Smooth muscle cell of the brain vasculature (primary cell): ENCODE measurements at places on chromosomes 2 and 18.

GRCh38 chr18:58988600-58988999 is 123.9 kb downstream of the ZNF532 start:
- DNase-seq: no peak

GRCh38 chr2:206716623-206717022 is 1.6 kb downstream of the DYTN start:
- no peak for DNase-seq

GRCh38 chr18:38900031-38900430 is 1334.4 kb upstream of the CELF4 start:
- DNase-seq: no peak

DNA sequence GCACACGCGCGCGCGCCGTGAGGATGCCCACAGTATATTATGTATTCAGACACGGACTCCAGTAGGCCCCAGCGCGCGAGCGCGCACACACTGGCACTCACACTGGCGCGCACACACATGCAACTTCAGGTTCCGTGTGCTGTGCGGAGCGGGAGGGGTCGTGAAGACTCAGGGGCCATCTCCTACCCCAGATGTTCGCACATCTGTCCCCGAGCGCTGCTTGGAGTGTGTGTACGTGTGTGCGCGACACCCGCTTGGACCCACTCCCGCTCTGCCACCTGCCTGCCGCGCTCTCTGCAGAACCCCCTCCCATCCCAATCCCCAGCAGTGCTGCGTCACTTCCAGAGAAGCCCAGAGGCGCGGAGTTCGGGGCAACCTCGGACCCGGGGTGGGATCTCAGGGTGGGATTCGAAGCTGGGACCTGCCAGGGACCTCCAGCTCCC is 2.6 kb downstream of the NRP2 start:
- no peak for DNase-seq

- no peak for DNase-seq
Measured at GRCh38 chr2:147631294-147631693, 213.5 kb upstream of the ACVR2A start.

- no peak for DNase-seq
Measured at GRCh38 chr2:134582547-134582899, 136.3 kb downstream of the TMEM163 start.

DNA sequence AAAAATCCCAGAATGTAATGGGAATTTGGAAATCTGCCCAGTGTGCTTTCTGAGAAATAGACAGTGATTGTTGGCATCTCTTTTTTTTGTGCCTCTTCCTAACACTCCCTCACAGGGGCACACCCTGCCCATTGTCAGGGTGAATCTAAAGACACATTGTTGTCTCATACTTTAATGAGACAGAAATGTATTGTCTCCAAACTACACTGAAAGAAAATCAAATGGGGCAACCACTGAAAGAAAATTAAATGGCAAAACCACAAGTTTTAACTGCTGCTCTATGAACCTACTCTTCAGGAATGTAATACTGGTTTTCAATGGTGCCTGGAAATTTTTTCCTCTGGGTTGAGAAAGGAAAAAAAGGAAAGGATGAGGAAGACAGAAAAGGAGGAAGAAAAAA is 43.2 kb upstream of the GLS start:
- DNase-seq: no peak

GRCh38 chr18:24677011-24677410 is 216.6 kb downstream of the HRH4 start:
- DNase-seq: no peak

GRCh38 chr2:29162204-29162928 is 47.2 kb downstream of the CLIP4 start:
- DNase-seq: no peak

GRCh38 chr2:233353101-233353768 is 1.1 kb upstream of the DGKD start:
- no peak for DNase-seq

DNA sequence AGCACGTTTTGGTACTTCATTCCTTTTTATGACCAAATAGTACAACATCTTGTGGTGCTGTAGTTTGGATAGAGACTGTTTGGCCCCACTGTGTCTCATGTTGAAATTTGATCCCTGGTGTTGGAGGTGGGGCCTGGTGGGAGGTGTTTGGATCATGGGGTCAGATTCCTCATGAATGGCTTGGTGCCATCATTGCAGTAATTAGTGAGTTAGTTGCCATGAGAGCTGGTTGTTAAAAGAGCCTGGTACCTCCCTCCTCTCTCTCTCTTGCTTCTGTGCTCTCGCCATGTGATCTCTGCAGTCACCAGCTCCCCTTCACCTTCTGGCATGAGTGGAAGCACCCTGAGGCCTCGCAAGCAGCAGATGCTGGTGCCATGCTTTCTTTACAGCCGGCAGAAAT is 50.9 kb downstream of the NCAPH start:
- DNase-seq: no peak

DNA sequence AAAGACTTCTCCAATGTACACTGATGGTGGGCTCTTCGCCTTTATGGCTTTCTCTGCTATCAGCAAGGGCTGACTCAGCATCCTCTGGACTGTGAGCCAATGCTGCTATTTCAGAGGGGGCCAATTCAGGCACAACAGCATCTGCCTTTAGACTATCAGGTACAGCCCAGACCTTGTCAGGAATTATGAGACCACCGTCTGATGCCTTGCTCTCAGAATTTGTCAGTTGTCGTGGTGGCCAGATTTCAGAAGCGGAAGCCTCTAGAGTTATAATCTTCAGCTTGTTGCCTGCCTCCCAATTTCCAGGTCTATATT is 92.7 kb downstream of the ALPK2 start:
- no peak for DNase-seq

GRCh38 chr2:84830095-84830494 is 50.8 kb downstream of the TRABD2A start:
- DNase-seq: no peak

DNA sequence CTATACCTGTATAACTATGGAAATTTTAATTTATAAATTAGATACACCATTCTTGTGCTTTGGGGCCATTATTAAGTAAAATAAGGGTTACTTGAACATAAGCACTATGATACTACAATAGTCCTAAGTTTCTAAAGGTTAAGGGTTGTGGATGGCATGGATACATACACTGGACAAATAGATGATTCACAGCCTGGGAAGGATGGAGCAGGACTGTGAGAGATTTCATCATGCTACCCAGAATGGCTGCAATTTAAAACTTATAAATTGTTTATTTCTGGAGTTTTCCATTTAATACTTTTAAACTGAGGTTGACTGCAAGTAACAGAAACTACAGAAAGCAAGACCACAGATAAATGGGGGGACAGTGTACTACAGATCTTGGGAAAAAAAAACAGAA is 295.8 kb upstream of the ZNF804A start:
- no peak for DNase-seq

GRCh38 chr2:222264791-222265320 is 33.9 kb downstream of the PAX3 start:
- DNase-seq: no peak

DNA sequence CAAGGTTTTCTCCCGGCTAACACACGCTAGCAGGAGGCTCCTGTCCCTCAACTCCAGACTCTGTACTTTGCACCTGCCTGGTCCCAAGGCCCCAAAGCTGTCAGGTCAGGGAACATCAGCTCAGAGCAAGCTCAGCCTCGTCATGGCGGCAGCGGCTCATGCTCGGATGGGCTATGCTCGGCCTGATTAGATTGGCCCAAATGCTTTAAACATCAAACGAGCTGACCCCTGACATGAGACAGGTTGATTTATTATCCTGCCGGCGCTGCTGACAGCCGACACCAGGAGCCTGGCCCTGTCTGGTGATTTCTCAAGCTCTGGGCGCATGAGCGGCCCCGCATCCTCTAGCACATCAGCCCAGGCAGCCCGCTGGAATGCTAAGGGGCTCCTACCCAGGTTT is 436.4 kb downstream of the EIPR1 start:
- DNase-seq: no peak

DNA sequence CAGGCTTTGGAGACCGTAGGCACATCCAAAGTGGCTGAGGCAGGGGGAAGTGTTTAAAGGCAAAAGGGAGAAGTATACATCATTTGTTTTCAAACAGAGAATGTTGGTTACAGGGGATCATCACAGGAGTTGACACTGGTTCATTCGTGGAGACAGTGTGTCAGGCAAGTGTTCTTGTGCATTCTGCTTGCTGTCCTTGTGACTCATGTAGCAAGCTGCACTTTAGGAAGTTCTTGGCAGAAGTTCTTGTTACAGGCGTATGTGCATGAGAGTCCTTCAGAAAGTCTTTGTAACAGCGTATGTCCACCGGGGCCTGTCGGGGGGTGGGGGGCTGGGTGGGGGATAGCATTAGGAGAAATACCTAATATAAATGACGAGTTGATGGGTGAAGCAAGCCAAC is 36.5 kb upstream of the B4GALT6 start:
- DNase-seq: no peak

GRCh38 chr2:74314107-74314506 is 29.1 kb downstream of the SLC4A5 start:
- no peak for DNase-seq

DNA sequence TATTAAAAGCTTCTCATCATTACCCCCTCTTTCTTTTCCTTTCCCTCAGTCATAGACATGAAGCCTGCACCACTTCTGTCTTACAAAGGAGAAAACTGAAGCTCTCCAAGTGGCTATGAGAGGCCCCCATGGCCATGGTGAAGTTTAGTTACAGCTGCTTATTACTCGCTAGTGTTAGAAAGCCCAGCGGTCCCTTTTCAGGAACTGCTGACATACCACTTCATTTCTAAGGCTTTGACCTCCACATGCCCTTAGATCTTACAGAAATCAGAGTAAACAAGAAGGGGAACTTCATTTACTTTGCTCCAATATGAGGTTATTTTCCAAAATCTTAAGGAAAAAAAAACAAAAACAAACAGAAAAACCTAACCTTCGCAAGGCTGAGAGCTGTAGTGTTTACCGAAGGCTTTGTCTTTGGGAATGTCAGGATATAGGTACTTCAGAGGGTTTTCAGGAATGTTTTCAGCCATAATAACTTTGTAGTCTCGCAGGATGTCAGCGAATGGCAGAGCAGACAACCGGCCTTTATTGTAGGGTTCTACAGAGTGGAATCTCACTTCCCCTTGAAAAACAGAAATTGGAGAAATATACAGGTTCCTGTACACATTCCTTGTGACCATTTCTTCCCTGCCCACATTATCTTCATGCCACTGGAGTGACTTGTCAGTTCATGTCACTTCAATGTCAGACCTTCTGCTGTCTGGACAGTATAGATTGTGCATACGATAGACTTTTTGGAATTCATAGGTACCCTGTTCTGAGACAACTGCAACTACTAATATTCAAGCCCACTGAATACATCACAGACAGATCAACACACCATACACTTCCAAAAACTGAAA is 18.8 kb upstream of the STAT1 start:
- no peak for DNase-seq

GRCh38 chr2:217585362-217585761 is 417.4 kb downstream of the TNS1 start:
- no peak for DNase-seq

DNA sequence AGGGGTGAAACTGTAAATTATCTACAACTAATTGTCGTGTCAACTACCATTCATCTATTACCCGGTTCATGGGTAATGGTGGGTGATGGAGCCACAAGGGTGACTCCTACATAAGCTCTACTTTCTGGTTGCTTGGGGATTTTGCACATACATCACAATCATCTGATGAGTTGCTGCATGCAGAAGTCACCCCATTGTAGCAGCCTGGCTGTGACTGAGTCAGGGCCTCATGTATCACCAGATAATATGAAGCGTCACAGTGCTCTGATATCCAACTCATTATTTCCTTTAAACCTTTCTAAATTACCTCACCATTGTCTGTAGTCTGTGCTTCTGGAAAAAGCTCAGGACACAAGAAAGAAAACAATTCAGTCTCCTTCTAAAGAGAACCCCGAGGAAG is 32.4 kb upstream of the GORASP2 start:
- DNase-seq: no peak

DNA sequence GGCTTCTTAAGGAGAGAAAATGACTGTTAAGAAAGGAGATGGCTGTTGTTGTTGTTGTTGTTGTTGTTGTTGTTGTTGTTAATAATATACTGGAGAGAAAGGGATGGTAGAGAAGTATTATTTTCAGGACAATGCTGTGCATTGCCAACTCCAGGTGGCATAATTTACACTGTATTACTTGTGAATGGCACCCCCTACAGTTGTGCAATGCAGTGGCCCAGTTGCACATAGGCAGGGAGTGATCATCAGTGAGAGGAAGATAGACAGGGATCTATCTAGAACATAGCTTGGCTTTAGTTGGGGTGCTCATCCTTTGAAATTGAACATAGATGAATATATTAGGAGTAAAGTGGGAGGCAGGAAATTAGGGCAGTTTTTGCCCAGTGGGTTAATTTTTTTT is 47.2 kb upstream of the TMEM163 start:
- DNase-seq: no peak

- no peak for DNase-seq
Measured at GRCh38 chr2:31372097-31372496, 42.4 kb downstream of the XDH start.

DNA sequence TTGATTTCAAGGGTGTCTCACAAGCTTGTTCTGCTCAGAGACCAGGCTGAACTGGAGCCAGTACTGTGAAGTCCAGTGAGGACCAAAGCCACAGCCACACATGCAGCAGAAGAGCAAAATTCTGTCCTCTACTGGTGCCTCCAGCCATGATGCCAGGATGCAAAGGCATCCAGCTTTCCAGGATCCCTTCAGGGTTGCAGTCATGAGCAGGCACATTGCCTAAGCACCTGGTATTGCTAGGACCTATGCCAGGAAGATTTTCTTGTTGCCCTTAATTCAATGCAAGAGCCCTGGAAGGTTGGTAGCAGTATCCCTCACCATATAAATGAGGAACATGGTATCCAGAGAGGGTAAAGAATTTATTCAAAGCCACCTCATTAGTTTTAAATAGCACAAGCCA is 78.9 kb upstream of the CYRIA start:
- DNase-seq: no peak

DNA sequence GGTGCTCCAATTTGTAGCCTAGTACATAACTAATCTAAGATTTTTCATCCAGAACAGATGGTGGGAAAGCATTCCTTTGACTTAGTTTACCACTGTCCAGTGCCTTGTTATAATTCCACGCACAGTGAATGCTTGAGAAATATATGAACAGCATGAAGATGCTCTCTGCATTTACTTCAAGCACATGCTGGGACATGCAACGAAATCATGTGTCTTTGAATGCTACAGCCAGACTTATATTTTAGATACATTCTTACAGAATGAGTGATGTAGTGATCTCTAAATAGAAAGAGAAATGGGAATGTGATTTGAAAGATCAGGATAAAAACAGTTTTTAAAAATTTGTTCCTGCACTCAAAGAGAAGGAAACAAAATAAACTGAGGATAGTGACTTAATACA is 398.3 kb downstream of the FBXO15 start:
- no peak for DNase-seq

DNA sequence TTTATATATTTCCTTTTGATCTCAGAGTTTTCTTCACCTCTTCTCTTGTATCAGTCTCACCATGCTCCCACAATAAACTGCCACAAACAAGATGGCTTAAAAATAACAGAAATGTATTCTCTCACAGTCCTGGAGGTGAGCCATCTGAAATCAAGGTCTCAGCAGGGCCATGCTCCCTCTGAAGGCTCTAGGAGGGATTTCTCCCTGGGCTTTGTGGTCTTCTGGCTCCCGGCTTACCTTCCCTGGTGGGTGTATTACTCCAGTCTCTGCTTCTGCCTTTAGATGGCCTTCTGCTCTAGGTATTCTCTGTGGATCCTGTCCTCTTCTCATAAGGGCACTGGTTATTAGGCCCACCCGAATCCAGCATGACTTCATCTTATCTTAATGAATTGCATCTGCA is 994.7 kb upstream of the POU3F3 start:
- no peak for DNase-seq

- DNase-seq: peak; percentile 40
Measured at GRCh38 chr2:69309351-69310110, 77.5 kb downstream of the GFPT1 start.

GRCh38 chr2:105904938-105905337 is 160.2 kb downstream of the NCK2 start:
- no peak for DNase-seq
